ENCODE measurements at places on chromosomes 3 and 15. TPM values are rescaled to one million over a fixed set of nuclear protein-coding genes. Genes with fewer than 3 reads are reported as not detected.

Gene CA12
- 11.7 TPM for total RNA-seq

Gene IGSF11
- total RNA-seq = 1.9 TPM

Gene LRRIQ4
- 0.15 TPM for total RNA-seq

GRCh38 chr3:184558726-184559125, 2.9 kb upstream of the EPHB3 start:
- DNase-seq = no peak
- no peak overlapping the region for H3K4me3 ChIP-seq
- H3K27me3 ChIP-seq = no peaks in the 10 kb centered on the region
- no peak overlapping the region for H3K27ac ChIP-seq

GRCh38 chr15:94610485-94610884, 379.1 kb downstream of the MCTP2 start:
- no peak for DNase-seq
- no peak overlapping the region for H3K27ac ChIP-seq
- no peaks in the 10 kb centered on the region for H3K27me3 ChIP-seq
- H3K36me3 ChIP-seq = no peaks in the 10 kb centered on the region
- no peak overlapping the region for H3K4me3 ChIP-seq

DNA sequence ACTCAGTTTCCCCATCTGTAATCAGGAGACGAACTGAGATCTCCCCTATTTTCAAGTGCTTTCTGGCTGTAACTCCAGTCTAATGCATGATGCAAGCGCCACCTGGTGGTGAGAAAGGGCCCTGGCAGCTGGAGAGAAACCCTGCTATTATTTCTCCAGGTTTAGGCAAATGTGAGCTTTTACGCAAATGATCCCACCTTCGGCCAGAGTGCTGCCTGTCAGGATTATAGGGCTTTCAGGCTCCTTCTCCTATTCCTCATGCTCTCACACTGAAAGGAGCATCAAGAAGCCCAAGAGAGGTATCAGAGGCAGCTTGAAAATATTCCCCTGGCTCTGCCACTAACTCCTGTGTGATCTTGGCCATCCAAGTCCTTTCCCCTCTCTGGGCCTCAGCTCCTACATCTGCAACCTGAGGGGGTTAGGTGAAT, 93.9 kb upstream of the RASGRF1 start:
- no peak overlapping the region for H3K27ac ChIP-seq
- no peaks in the 10 kb centered on the region for H3K36me3 ChIP-seq
- H3K4me3 ChIP-seq = no peak overlapping the region
- no peaks in the 10 kb centered on the region for H3K27me3 ChIP-seq

GRCh38 chr3:85081191-85081906, 122.6 kb downstream of the CADM2 start:
- H3K36me3 ChIP-seq = no peaks in the 10 kb centered on the region

DNA sequence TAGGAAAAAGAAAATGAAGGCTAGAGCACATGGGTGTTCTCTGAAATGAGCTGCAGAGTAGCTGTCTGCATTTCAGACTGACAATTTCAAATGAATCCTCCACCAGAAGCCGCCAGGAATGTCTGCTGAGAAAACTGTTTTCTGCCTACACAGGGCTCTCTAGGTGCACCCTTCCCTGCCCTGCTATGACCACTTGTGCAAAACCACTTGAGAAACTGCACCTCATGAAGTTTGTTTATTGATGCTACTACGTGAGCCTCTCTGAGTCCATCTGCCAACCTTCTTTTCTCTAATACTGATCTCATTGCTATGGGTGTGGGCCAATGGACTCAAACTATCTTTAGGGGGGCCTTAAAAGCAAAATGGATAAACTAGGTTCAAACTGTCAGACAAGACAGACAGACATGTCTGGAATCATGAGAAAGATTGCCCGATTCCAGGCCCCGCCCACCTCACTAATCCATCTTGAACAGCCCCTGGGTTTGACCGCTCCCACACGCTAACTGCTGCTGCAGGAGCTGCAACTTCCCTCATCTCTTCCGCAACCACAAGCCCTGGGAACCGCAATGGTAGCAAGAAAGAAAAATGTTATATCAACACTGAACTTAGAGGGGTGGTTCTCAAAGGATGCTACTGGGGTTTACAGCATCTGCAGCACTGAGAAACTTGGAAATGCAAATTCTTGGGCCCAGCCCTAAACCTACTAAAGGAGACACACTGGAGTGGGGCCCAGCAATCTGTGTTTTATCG, 9.0 kb upstream of the CD47 start:
- H3K36me3 ChIP-seq = no peaks in the 10 kb centered on the region
- no peak overlapping the region for H3K27ac ChIP-seq
- H3K4me1 ChIP-seq = no peaks in the 10 kb centered on the region
- no peak for DNase-seq
- no peak overlapping the region for H3K4me3 ChIP-seq
- no peaks in the 10 kb centered on the region for H3K27me3 ChIP-seq

GRCh38 chr15:71957026-71957425, 146.7 kb downstream of the NR2E3 start:
- no peaks in the 10 kb centered on the region for H3K36me3 ChIP-seq
- H3K27ac ChIP-seq = no peak overlapping the region
- no peaks in the 10 kb centered on the region for H3K4me1 ChIP-seq
- no peak overlapping the region for H3K4me3 ChIP-seq
- no peaks in the 10 kb centered on the region for H3K27me3 ChIP-seq

GRCh38 chr3:11199902-11200845, 45.9 kb downstream of the HRH1 start:
- H3K36me3 ChIP-seq = no peaks in the 10 kb centered on the region
- no peaks in the 10 kb centered on the region for H3K4me1 ChIP-seq
- no peak overlapping the region for H3K4me3 ChIP-seq
- H3K27me3 ChIP-seq = no peaks in the 10 kb centered on the region
- no peak overlapping the region for H3K27ac ChIP-seq
- DNase-seq = no peak

- no peaks in the 10 kb centered on the region for H3K4me1 ChIP-seq
- no peak overlapping the region for H3K4me3 ChIP-seq
- H3K27me3 ChIP-seq = no peaks in the 10 kb centered on the region
- H3K36me3 ChIP-seq = no peaks in the 10 kb centered on the region
- H3K27ac ChIP-seq = no peak overlapping the region
Measured at GRCh38 chr15:94363382-94363781, 132.0 kb downstream of the MCTP2 start.
